ENCODE measurements at places on chromosomes 2 and 18.

DNA sequence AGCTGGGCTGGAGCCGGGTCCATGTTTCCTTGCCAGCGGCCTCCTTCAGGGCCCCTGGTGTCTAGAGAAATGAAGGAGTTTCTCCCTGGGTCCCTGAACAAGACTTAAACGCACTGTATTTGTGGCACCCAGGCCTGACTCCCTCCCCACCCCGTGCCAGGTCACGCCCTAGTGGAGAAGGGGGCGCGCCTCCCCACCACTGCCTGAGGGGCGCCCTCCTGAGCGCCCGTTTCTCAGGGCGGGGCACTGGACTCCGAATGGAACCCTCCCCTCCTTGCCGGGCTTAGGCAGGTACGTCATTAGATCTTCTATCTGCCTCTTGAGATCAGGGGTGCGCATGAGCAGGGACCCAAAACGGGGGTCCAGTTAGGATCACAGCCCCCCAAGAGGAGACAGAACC lies 16.3 kb downstream of the ODC1 start:
- DNase-seq: no peak

DNA sequence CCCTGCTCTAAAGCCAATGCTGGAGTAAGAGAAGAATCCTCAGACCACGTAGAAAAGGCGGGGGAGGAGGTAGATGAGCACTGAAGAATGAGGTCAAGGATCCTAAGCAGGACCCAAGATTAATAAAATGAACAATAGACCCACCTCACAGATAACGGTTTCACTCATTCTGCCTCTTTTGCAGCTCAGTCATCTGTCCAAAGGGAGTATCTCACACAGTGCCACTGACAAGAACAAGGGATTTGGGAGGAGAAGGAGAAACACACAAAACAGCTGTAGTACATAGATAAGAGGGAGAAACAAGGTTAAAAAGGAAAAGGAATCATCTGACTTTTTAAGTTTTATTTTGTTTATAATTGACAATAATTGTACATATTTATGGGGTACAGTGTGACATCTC lies 30.9 kb upstream of the SULT1C4 start:
- no peak for DNase-seq

DNA sequence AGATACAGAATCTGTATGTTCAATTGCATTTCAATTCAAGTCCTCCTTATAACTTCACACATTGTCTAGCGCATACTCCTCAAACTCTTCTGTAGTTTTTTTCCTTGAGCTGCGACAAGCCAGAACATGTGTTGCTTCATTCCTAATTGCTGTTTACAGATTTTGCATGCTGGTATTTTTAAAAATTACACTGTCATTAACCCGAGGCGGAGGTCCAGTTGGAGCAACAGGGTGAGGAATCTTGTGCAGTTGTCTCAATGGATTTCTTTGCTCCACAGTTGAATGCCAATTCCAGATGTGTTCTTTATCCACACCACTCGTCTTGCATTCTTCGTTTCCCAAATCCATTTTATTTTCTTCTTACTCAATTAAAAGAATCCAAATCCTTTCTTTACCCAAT lies 16.4 kb upstream of the SERPINB13 start:
- DNase-seq: no peak

GRCh38 chr18:58416014-58416703 lies 212.7 kb downstream of the ALPK2 start:
- no peak for DNase-seq

- no peak for DNase-seq
These were observed 13.5 kb downstream of the LMAN1 start for GRCh38 chr18:59345556-59345955.
